ENCODE measurements at places on chromosomes 4 and X.

DNA sequence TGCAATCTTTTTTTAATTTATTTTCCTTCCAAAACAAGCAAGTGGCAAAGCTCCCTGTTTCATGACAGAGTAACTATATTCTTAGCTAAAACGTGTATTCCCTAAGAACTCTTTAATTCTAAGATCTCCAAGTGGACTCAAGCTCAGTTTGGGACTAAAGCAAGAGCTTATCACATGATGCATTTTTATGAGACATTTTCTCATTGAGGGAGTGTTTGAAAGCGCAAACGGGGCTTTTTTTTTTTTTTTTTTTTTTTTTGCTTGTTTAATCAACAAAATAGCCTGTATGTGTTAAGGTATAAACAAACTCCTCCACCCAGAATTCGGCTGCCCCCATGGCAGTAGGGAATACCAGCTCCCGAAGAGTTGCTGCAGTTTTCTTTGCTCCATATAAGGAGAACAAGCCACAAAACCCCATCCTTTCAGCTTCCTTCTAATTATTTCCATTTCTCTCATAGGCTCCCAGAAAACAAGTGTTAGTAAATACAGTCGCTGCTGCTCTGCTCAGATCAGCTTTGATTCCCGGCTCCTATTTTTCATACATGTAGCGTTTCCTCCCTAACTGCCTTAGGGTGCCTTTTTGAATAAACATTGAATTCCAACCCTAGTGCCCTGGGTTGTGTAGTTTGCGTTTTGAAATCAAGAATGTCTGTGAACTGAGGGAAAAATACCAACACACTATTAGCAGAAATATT lies 669 bp upstream of the PPARGC1A start:
- DNase-seq: no peak

DNA sequence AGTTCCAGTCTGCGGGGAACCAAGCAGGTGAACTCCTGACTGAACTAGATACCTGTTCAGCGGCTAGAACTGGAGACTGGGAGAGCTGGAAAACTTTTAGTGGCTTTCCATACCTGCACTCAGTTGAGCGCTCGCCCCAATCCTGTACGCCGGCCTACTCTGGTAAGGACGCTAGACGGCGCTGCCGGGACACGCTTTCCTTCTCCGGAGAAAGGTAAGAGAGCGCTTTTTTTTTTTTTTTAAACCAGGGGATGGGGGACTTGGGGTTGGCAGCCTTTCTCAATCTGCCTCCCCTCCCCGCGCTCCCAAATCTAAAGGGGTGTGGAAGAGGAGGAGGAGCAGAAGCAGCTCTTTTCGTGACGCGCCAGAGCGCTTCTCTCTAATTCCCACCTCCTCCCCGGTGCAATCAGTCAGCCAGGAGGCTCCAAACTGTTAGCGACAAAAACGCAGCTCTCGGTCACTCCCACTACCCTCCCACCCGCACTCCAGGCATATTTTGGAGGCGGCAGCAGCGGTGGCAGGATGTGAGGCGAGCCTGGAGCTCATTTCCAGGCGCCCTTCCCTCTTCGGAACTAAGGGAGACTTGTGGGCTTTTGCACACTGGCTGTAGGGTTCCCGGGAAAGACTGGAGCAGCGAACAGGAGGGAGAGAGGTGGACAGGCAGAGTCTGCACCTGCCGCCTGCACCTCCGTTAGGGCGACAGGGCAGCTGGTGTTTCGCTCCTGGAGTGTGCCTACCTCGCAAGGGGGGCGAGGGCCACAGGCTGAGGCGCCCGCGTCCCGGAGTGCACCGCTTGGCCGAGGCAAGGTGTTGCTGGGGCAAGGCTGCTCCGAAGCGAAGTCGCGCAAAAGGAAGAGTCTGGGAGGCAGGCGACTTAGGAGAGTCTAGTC lies at the start of gene IL1RAPL2:
TSS of gene IL1RAPL2 (plus strand) at position 409 of the 890 bp plus-strand sequence.
- DNase-seq: no peak

- no peak for DNase-seq
Observed at GRCh38 chr4:139764686-139765310, 99.2 kb downstream of the MGST2 start.

DNA sequence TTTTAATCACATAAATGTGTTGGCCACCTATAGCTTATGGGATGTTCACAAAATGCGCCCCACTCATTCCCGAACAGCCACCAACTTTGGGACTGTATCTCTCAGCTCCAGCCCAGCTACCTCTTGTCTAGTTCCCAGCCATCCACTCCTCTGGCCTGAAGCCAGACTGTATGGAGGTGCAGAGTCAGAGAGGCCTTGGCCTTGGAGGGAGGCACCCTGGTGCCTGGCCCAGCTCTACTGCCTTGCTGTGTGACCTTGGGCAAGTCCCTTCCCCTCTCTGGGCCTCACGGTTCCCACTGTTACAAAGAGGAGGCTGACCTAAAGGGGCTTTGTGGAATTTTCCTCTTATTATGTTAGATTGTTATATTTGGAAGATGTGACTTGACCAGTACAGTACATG lies 13.9 kb downstream of the MAMLD1 start:
- DNase-seq: no peak

DNA sequence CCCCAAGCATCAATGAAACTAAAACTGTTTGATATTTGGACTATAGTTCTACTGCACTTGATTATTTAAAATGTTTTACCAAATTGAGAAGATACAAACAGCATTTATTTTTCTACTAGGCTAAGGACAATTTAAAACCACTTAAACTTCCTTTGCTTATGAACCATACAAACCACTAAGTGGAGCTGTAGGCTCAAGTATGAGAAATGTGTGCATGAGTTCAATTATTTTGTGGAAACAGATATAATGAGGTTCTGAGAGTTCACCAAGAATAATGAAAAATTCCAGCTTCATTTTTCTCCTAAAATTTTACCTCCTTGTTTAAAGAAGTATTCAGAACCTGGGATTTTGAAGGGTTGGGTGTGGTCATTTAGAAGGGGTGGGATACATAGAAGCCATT lies 63.1 kb downstream of the SERPINA7 start:
- no peak for DNase-seq

DNA sequence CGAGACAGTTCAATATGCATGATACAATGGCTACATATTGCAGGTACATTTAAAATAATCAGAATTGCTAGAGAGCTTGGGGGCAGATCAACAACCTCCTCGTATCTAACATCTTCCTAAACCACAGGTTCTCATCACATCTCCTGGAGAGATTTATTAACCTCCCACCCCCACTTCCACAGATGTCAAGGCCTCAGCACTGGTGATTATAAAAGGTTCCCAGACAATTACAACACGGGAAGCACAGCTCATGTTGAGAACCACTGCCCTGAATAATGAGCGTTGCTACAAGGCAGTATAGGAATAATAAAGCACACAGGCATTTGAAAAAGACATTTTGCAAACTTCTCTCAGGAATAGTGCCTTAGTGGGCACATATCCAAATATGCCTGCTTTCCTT lies 42.8 kb downstream of the ELOVL6 start:
- DNase-seq: no peak

DNA sequence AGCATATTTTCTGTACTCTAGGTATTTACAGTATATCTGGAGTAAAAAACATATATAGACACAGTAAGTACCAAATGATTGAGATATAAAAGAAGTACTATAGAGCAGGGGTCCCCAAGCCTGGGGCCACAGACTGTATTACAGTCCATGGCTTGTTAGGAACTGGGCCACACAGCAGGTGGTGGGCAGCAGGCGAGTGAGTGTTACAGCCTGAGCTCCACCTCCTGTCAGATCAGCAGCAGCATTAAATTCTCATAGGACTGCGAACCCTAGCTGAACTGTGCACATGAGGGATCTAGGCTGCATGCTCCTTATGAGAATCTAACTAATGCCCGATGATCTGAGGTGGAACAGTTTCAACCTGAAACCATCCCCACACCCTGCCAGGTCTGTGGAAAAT lies 300.7 kb downstream of the NR3C2 start:
- DNase-seq: no peak

- DNase-seq: no peak
Observed at GRCh38 chr4:57168982-57169381, 58.8 kb upstream of the IGFBP7 start.

GRCh38 chr4:112082954-112083586 lies 62.2 kb upstream of the FAM241A start:
- no peak for DNase-seq

GRCh38 chrX:23770142-23770541 lies 12.8 kb upstream of the SAT1 start:
- no peak for DNase-seq

DNA sequence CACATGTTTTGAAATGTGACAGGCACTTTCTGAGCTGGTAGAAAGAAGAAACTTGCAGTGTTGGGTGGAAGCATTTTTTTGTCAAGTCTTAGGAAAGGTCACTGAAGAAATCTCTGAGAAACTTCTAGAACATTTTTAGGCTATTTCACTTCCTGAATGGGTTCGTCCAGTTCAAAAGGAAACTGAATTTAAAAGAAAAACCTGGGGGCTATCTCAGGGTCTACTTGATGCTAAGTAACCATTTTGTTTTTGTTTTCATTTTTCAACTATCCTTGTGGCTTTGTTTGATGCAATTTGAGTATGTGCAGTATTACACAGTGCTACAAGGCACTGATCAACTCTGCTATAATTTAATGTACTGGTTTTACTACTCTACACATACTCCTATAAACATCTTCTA lies 34.0 kb upstream of the AMOT start:
- DNase-seq: no peak

All from hypothalamus (tissue), 51 donors.